ENCODE measurements at places on chromosomes 12 and 14. TPM values are rescaled to one million over a fixed set of nuclear protein-coding genes. Genes with fewer than 3 reads are reported as not detected.

TMEM119 gene
- 61.1 TPM for total RNA-seq

RPL10L gene
- not detected for total RNA-seq

TMPRSS12 gene
- total RNA-seq = not detected

CIROP gene
- total RNA-seq = not detected

TCL1B gene
- total RNA-seq = not detected

KCNK10 gene
- total RNA-seq = 0.30 TPM

PPP2R5C gene
- 87.2 TPM for total RNA-seq

DHRS2 gene
- not detected for total RNA-seq

FAM90A1 gene
- not detected for total RNA-seq

HOXC5 gene
- 1.4 TPM for total RNA-seq

SSTR1 gene
- 0.49 TPM for total RNA-seq

NPFF gene
- 0.59 TPM for total RNA-seq

GLT1D1 gene
- 2.2 TPM for total RNA-seq

SGPP1 gene
- total RNA-seq = 18.1 TPM

POLE2 gene
- 13.4 TPM for total RNA-seq

AKAP6 gene
- 21.8 TPM for total RNA-seq

MMP17 gene
- 8.5 TPM for total RNA-seq

LPCAT3 gene
- total RNA-seq = 24.9 TPM

MTHFD1 gene
- total RNA-seq = 41.2 TPM

CDCA3 gene
- 8.1 TPM for total RNA-seq

RD3L gene
- total RNA-seq = not detected

SLC6A13 gene
- 0.39 TPM for total RNA-seq

TPH2 gene
- not detected for total RNA-seq

TOMM20L gene
- not detected for total RNA-seq

STON2 gene
- 28.7 TPM for total RNA-seq

DPF3 gene
- total RNA-seq = 0.89 TPM

NCAPD2 gene
- 29.6 TPM for total RNA-seq

MUCL1 gene
- 90.0 TPM for total RNA-seq

RPL41 gene
- 2,112 TPM for total RNA-seq

DEGS2 gene
- total RNA-seq = 7.4 TPM

HOXC12 gene
- 0.30 TPM for total RNA-seq

PDE3A gene
- total RNA-seq = 14.4 TPM

USP5 gene
- total RNA-seq = 35.7 TPM

Measured in skin of body (tissue), 3 donors.